ENCODE measurements at places on chromosomes 4 and X.

- DNase-seq = peak; percentile 3
These were observed 82.1 kb downstream of the NHSL2 start for GRCh38 chrX:71992711-71993110.

DNA sequence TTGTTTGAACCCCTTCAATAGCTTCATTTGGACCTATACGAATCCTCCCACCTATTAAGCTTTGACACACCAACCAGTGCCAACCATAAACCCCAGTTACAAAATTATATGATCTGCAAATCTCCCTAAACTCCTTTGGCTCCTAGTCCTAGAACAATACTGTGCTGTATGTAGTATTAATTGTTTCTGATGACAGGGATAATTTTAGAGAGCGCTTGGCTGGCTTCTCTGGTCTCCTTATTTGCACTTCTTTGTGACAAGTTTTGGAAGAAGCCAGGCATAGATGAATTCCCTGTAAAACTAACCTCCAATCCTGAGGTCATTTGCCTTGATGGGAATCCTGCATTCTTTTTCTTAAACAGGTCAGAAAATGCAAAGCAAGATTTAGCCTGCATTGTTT is 433.0 kb downstream of the PPARGC1A start:
- DNase-seq = no peak

- DNase-seq = no peak
These were observed 77.1 kb downstream of the ZFYVE28 start for GRCh38 chr4:2341261-2341841.

GRCh38 chr4:114879916-114880669 is 233.3 kb downstream of the NDST4 start:
- DNase-seq = no peak

DNA sequence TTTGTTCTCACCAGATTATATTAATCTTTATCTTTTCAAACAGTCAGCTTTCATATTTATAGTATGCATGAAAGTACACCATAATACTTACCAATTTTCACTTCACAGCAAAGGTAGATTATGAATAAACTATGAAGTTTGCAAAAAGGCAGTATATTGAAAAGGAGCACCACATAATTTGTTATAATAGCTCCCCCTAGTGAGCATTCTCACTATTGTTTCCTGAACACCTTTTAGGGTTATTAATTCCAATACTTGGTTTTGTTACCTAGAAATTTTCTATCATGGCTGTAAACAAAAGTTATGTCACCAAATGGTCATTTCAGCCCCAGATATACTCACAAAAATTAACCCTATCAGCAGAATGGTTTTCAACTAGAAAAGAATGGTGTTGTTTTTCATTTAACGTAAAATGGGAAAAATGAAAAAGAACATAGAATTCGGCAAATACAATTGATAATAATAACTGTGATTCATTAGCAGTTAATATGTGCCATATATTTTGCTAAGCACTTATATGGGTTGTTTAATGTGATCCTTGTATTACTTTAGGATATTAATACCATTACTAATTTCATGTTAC is 30.2 kb upstream of the NKX6-1 start:
- DNase-seq = no peak

DNA sequence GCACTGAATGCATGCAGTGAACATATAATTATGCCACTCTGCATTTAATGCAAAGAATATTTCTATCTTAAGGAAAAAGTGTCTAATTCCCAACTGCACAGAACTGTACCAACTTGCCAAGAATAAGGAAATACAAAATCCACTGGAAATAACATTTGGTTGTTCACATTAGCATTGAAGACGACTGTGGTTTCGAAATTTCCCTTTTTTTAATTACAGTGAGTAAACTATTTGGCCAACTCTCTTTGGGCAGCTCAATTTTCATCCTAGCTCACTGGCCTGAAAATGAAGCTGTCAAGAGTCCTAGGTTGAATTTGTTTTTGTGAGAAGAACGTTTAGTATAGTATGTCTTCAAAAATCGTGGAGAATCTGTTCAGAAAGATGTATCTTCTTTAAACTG is 81.6 kb upstream of the MID1 start:
- no peak for DNase-seq

- DNase-seq = no peak
These were observed 59.5 kb downstream of the HTRA3 start for GRCh38 chr4:8328866-8329559.

- no peak for DNase-seq
These were observed 74.3 kb upstream of the ANXA3 start for GRCh38 chr4:78477276-78477675.

DNA sequence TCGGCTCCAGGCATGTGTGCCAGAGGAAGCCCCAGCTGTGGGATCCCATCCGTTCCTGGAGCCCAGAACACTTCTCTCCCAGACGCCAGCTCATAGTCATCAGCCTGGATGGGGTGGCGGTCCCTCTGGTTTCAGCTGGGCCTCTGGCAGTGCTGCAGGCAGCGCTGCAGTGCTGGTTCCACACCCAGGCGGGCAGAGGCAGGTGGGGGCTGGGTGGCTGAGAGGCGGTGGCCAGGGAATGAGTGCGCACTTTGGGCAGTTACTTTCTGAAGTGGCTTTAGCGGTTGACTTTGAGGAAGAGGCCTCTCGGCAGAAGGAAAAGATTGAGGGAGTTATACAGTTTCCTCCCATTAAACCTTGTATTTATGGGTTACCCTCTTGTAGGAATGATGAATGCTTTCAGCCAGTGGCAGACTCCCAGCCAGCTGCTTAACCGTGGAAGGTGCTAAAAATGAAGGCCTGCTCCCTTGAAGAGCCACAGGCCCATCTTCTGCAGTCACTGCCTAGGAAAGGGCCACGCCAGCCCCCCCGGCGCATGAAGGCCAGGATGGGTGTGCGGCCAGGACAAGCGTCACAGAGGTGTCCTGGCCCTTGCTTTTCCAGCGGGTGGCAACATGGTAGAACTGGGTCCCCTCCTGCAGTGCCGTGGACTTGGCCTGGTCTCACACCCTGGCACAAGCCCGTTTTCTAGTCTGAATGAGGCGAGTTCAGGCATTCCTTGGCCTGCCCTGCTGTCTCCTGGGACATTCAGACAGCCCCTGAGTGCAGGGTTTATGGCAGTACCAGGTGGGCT is 9.9 kb downstream of the TADA2B start:
- DNase-seq = peak; percentile 32

DNA sequence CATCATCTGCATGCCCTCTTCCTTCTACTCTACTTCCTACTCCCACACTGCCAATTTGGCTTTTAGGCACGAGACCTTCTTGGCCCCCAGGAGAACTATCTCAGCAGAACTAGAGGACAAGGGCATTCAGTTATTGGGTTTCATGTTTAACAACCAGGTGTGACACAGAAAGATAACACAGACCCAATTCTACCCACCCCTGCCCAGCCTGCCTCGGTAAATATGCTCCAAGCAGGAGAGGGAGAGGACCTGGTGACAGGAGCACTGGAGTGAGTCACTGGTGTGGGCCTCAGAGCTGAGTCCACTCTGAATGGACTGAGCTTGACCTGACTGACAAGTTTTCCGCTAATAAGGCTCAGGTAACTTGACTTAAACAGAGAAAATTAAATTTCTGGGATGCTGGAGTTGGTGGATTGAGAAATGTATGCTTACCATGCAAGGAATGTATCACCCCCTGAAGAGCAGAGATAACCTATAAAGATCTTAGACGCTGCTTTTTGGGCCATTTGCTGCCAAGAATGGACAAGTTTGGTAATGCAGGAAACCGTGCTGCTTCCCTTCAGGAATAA is 52.5 kb downstream of the CASP3 start:
- no peak for DNase-seq

DNA sequence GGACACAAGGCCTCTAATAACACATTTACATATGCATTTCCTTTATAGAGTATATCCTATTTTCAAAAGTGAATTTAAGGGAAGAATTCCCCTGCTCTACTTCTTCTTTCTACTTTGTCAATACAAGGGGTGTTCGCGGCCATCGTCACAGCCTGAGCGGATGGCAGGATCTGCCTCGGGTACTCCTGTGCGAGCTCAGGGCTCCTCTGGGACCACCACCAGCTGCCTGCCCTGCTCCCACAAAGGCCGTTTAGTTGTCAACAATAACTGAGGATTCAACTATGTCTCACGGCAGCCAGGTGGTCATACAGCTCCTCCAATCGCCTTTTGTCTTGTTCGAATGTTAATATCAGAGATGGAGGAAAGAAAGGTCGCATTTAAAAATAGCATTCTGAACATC is 228.2 kb upstream of the TENM3 start:
- DNase-seq = no peak

DNA sequence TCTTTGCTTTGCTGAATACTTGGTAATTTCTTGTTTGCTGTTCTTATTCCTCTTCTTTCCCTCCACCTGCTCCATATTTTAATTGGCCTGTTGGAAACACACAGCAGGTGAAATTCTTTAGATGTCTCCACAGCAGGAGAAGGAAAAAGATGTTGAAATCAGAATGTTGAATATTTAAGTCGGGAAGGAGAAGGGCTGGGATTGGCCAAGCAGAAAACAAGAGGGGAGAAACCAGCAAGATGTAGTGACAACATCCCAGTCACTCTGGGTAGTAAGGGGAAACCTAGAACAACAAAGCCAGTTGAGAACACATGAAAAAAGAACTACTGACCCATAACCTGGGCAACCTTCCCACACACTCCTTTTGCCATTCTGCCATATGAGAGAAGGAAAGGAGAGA is 37.3 kb upstream of the STAG2 start:
- no peak for DNase-seq

DNA sequence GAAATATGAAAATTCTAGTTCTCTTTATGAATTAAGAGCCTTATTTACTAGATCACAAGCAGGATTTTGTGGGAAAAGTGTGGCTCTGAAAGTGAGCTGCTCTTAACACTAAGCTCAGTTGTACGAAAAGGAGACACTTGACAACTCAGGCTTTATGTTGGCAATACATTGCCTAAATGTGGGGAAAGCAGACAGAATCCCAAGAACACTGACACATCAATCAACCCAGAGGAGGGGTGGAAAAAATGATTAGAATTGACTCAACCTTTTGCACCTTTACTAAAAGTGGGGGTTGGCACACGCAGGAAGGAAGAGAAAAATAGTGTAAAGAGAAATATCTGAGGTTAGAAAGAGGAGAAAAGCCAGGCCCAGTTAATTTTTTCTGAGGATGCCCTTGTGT is 61.6 kb downstream of the CHST7 start:
- no peak for DNase-seq

DNA sequence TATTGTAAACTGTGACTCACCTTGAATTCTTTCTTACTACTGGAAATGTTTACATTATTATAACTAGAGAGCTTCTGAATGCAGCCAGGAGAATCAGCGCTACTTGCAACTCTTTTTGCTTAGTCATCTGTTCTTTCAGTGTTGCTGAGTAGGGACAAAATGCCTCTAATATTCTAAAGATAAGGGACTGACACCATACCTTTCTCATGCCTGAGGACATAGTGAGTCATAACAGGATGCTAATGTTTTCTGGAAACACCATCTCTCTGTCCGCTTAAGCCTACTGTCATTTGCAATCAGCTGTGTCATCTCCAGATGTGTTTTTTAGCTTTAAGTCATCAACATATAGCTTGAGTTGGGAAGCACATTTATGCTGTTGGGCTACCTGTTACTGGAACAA is 108.3 kb downstream of the QRFPR start:
- no peak for DNase-seq

GRCh38 chr4:173457893-173458292 is 59.0 kb upstream of the SCRG1 start:
- no peak for DNase-seq
